ENCODE measurements at places on chromosomes 2 and 18.
A peak's percentile ranks its signal among the peaks of the same experiment; 100 is the strongest.

DNA sequence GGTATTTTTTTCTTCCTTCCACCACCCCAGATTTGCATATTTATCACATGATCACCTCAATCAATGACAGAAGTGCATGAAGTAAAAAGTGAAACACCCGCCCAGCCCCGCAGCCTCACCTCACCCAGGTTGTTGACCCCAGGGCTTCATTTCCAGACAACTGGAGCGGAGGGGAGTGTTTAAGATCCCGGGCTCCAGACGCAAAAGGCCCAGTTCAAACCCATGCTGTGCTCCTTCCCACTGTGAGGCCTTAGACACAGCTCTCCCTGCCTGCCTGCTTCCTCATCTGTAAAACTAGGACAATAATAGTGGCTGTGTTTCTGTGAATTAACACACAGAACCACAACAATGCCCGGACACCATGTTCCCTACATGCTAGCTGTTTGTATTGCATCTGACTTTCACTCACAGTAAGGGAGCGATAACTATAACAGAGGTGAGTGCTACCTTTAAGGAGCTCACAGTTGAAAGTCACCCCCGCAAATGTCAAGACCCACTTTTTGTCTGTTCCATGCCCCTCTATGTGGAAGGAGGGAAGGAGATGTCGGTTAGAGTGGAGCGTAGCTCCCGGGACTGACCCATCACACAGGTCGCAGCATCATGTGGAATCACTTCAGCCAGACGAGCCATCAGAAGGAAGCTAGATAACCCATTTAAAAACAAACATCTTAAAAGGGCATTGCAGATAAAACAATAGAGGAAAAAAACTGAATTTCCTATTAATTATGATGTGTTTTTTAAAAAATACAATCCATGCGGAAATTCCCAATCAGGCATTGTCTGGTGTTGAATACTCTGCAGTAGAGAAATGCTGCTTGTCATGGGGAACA, 77.5 kb upstream of the DAPL1 start:
- DNase-seq = no peak

- DNase-seq = peak; percentile 33
Observed at GRCh38 chr2:178397002-178397605, 53.9 kb downstream of the PRKRA start.

GRCh38 chr2:202871300-202872141, at the start of gene ICA1L:
TSS of gene ICA1L (minus strand) at chr2:202871766. CDS start at chr2:202829009, 42,757 bp downstream.
- DNase-seq = peak; percentile 46

DNA sequence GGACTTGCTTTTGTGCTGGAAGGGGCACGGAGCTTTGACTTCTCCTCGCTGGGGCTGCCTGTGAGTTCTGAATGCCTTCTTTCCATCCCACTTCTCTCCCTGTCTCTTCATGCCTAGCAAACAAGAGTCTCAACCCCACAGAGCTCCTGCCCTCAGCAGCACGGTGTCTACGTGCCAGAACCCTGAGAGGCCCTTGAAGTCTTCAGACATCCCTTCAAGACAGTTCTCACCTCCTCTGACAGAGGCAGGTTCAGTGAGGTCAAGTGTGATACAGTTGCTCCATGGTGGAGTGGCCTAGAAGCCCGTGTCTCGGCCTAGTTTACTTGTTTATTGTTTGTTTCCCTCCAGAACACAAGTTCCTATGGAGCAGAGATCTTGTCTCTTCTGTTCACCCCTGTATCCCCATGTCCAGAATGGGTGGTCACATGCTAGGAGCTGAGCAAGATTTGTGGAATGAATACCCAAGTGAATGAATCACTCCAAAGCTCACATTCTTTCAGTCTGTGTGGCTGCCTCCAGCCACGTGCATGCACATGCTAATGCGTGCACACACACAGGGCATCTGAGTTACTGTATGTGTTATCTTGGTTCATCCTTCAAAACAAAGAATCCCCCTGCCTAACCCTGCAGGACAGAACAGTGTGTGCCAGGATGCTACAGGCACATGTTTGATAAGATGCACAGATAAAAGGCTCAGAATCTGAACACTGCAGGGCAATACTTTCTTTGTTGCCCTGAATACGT, 391.6 kb downstream of the NBAS start:
- peak; percentile 94 for DNase-seq

DNA sequence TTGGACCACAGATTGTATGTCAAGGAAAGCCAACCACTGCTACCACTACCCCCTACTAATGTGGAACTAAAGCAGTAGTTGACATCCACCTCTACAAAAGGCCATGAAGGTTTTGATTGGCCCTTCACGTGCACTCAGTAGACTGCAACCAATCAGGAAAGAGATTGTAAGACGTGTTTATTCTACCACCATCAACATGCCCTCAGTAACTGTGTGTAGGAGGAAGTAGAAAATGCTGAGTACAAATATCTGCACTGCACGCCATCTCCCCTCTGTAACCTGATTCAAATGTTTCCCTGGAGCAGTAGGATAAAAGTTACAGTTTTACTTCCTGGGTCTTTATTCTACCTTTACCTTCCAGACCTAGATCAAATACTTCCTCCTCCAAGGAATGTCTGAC, 2.9 kb upstream of the CASP10 start:
- DNase-seq = no peak

- DNase-seq = no peak
Observed at GRCh38 chr2:189304360-189304759, 124.8 kb upstream of the COL5A2 start.

DNA sequence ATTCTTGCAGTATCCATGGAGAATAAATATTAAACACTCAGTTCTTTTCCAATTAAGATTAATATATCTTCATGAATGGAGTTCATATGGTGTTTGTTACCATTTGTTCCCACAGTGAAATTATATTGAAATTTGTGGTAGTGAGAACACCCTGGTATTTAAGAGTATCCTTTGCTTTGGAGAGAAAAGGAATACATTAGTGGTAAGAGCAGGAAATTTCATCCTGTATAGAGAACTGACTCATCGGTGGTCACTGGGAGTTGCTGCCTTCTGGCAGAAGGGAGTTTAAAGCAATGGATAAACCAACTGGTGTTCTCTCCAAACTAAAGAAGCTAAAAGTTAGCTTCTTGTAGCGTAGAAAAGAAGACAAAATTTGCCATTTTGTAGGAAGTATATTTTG, 107.3 kb downstream of the MYO1B start:
- DNase-seq = peak; percentile 8
